ENCODE measurements at places on chromosomes 7 and 10.

DNA sequence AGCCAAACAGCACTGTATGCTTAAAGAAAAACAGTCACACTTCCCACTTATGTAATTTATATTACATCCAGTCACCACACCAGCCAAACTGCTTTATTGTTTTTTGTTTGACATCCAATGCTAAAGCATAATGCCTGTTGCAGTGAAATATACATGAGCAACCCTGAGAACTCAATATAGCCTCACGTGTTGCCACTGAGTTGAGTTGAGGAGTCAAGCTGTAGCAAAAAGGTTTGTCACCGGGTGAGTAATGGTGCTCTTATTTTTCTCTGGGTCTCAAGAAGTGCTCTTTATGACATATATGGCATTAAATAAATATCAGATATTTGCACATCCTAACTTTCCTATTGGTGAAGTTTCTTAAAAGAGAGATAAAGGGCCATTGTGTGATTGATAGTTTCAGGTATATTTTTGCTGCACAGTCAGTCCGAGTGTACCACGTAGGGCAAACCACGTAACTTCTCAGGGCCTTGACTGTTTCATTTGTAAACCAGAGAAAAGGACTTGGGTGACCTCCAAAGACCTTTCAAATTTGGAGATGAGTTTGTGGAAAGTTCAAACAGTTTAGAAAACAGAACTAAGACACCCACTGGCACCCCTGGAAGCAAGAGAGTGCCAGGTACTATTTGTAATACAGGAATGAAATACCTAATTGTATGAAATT is 168.5 kb downstream of the CFTR start:
- DNase-seq = no peak

GRCh38 chr10:66747451-66747850 is 178.4 kb upstream of the LRRTM3 start:
- DNase-seq = no peak

- no peak for DNase-seq
These were observed 1082.6 kb upstream of the LRRTM3 start for GRCh38 chr10:65843203-65843602.

- DNase-seq = no peak
These were observed 31.4 kb downstream of the NAPEPLD start for GRCh38 chr7:103117465-103117864.

- DNase-seq = no peak
These were observed 44.3 kb downstream of the MACC1 start for GRCh38 chr7:20172736-20173334.

GRCh38 chr7:118844748-118845147 is 620.2 kb downstream of the ANKRD7 start:
- DNase-seq = no peak

- DNase-seq = no peak
These were observed 332.1 kb downstream of the WDR11 start for GRCh38 chr10:121183236-121183635.

DNA sequence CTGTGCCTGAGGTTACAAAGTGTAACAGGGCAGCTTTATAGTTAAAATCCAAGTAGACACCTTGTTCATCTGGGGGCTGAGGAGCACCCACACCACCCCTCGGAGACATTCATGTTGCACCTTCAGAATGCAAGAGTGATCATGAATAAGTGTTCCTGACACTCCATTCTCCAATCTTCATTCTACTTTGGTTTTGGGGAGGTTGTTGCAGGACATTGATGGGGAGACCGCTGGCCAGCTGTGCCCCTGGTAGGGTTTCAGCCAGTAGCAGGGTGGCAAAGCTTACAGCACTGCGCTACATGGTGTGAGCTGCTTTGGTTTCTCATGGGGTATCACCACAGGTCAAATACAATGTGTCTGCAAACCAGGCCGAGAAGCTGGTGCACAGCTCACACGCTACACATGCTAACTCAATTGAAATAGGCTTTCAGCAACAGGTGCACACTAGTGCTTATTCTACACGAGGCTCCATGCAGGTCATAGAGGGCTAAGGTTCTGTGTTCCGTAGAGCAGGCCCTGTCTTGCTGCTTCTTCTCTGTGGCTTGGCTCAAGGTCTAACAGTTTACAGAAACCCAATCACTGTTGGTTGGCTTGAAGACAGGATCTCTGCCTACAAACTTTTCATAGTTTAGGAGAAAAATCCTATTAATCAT is 317.4 kb upstream of the ZNF32 start:
- DNase-seq = no peak

GRCh38 chr7:47383696-47384445 is 198.0 kb downstream of the TNS3 start:
- no peak for DNase-seq

DNA sequence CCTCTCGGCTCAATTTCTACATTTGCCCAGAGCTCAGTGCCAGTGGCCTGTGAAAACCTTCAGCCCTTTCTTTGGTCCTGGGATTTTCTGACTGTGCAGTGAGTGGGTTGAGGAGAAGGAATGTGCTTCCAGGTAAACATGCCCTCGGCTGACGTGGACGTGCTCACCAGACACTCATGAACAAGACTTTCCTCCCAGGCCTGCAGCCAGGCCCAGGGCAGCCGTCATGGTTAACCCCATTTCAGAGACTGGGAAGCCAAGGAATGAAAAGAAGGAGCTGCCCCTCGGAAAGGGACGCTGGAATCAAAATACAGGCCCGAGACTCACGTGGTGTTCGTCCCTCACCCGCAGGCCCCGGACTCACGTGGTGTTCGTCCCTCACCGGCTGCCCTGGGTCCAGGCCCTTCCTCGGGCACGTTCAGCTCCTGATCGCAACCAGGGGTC is 8.8 kb upstream of the CALML5 start:
- no peak for DNase-seq

DNA sequence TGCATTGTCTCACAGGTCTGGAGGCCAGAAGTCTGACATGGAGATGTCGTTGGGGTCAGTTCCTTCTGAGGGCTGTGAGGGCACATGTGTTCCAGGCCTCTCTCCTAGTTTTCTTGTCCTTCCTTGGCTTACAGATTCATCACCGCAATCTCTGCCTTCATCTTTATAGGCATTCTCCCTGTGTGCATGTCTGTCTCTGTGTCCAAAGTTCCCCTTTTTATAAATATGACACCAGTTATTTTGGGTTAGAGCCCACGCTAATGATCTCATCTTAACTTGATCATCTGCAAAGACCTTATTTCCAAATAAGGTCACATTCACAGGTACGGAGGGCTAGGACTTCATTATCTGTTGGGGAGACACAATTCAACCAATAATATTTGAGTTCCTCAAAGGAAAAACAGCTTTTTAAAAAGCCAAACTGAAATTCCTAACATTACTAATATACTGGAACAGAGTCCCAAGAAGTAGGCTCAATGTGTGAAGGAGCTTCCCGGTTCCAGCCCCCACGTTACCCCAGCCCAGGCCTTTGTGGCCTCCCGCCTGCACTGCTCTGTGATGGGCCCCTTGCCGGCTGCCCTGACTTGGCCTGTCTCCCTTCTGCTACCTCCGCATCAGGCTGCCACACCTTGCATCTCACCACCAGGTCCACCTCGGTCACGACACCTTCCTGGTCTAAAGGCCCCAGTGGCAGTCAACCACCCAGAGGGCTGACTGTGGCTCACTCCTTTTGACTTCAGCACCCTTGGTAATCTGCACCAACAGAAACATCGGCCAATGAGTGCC is 142.7 kb downstream of the KCNMA1 start:
- DNase-seq = no peak

GRCh38 chr10:99143011-99143410 is 92.6 kb downstream of the HPSE2 start:
- no peak for DNase-seq

DNA sequence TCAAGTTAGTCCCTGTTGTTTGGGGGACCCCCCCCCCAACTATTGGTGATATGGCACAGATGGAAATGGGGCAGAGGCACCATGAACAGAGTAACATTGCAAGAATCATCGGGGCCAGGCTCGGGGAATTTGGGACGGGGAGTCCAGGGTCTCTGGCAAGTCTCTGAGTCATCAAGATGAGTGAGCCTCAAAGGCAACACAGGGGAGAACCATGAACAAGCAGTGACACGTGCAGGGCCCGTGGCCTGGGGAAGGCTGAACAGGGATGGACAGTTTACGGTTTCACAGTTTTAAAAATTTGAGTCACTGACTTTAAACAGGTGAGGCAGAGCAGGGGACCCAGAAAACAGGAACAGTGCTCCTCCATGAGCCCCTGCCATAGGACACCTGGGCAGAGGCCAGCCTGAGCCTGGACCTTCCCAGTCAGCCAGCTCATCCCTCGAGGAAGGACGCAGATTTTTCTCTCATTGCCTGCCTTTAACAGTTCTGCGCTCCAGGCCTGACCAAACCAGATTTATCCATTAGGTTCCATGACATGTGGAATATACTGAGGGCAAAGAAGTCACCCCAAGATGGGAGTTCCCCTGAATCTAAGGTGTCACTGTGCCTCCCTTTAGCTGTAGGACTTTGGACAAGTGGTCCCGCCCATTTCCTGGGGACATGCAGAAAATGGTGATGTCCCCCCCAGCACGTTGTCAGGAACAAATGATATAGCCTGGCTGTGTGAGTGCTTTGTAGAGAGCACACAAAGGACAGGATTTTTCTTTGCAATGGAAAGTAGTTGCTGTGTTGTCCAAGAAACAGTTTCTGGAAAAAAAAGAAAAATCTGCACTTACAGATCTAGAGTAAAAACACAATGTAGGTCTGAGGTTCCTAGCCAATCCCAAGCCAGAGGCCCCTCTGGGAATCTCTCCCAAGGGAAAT is 23.8 kb downstream of the CHST15 start:
- no peak for DNase-seq

DNA sequence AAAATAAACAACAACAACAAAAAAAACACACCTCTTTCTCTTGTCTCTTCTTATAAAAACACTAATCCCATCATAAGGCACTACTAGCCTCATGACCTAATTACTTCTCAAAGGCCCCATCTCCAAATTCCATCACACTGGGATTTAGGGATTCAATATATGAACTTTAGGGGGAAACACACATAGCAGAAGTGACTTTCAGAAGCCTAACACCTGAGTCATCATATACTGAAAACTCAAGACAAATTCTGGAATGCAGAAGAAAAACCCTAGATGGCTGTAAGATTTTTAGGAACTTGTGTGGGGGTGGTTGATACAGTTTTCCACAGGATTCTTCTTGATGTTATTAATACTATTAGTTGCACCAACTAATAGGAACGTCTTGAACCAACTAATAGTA is 33.7 kb upstream of the CSTF2T start:
- DNase-seq = no peak

GRCh38 chr7:43785420-43785819 is 26.9 kb downstream of the BLVRA start:
- no peak for DNase-seq

All from activated naive CD4-positive, alpha-beta T cell (primary cell).